Vagina (tissue), 2 donors: ENCODE measurements at places on chromosomes 6 and 20.

- DNase-seq: no peak
These were observed 154.6 kb upstream of the SOX4 start for GRCh38 chr6:21438986-21439352.

GRCh38 chr6:158168040-158168289 is at the start of gene SERAC1:
Gene SERAC1 (minus strand): TSS chr6:158168262. CDS start chr6:158158363, 9,899 bp downstream.
- no peak for DNase-seq

GRCh38 chr6:169701311-169701953 is 397 bp downstream of the WDR27 start:
- DNase-seq: no peak

DNA sequence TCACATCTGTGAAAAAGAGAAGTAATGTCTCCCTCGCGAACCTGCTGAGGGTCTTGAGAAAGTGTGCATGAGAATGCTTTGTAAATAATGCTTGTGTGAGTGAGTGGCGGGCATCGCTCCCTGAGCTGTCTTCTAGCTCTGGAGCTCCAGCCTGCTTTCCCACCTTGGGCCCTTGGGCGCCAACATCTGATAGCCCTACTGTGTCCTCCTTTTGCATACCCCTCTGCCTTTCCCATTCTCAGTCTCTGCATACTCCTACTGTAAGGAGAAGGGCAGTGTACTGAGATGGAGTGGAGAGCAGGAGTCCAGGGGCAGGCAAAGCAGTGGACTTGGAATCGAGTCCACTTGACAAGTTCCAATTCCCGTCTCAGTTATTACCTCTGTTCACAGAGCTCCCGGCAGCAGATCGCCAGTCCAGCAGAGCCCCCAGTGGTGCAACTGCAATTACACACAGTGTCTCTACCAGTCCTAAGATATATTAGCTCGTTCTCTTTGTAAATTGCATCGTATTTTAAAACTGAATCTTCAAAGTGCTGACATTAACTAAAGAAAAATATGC is 847 bp upstream of the NCR2 start:
- DNase-seq: no peak

DNA sequence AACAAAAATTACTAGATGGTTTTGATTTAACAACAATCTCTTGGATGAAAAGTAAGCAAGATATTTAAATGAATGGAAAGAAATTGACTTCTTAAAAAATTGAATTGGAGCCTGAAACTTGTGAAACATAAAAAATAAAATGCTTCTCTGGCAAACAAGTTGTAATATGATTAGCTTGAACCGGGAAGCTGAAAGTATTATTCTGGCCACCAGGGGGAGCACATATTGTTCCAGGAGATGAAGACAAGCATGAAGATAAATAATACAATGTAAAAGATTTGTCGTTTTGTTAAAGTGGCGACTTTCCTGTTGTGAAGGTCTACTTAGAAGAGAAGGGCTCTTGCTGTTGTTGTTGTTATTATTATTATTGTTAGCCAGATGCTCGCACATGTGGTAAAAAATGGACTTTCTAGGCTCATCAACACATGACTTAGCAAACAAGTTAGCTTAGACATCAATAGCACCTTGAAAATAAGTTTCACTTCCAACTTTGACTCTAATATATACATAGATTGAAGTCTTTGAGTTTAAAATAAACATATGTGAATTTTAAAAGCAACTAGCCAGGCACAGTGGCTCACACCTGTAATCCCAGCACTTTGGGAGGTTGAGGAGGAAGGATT is 14.2 kb downstream of the PAX1 start:
- no peak for DNase-seq

GRCh38 chr6:138487102-138487604 is 12.1 kb downstream of the NHSL1 start:
- no peak for DNase-seq

DNA sequence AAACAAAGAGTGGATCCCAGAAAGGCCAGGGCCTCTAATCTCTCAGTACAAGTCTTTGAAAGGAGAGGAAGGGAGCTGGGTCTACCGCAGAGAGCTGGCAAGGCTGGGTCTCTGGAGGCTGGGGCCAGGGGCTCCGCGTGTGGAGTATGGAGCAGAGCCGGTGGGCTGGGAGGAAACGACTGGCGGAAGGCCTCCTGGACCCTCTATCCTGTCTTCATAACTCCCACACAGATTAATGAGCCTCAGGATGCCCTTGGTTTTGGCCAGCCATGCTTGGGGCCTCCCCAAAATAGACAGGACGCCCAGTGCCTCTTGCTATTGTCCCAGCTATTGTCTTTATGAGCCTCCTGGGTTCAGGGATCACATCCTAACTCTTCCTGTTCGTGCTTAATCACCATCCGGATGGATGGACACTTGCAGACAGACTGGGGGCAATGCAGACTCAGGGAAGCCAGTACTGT is 306.4 kb downstream of the DHX35 start:
- DNase-seq: no peak

- DNase-seq: no peak
These were observed 473.4 kb downstream of the BTBD3 start for GRCh38 chr20:12391099-12391498.

GRCh38 chr6:2194643-2195042 is 50.8 kb downstream of the GMDS start:
- no peak for DNase-seq

- no peak for DNase-seq
These were observed 326.5 kb upstream of the RUNX2 start for GRCh38 chr6:45001663-45002062.

- no peak for DNase-seq
These were observed 816.5 kb downstream of the BCKDHB start for GRCh38 chr6:80922916-80923455.

- peak; percentile 95 for DNase-seq
These were observed at the start of gene CST7 for GRCh38 chr20:24948939-24949679. Gene CST7 (plus strand): TSS chr20:24949269. CDS start chr20:24949506, 237 bp downstream.

DNA sequence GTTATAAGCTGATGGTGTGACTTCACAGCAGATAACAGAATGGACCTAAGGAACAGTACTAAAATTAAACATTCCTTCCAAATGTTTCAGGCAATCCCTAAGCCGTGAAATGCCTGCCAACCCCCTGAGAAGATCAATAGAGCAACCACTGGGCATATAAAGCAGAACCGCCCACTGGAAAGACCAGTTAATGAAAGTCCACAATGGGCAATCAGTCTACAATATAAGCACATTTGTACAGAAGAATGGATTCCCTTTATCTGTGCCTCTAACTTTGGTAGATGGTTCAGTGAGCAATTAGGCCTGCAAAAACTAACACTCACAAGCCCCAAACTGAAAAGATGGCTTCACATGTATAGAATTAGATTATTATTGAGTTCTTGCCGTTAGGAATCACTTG is 286.6 kb downstream of the UBE3D start:
- DNase-seq: no peak

DNA sequence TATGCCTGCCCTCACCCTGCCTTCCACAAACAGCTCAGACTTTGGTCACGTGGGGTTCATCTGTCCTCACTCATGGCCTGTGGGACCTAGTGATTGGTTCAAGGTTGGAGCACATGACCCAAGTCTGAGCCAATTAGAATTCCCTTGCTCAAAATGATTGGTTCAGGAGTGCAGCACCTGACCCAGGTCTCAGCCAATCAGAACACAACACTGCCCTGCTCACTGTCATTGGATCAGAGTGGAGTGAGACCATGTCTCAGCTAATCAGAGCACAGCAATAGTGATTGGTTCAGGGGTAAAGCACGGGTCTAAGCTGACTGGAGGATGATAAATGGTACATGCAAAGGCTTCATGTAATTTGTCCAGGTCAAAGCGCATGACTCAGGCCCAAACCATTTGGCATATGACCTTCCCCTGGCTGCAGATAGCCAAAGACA is 102.2 kb downstream of the PREX1 start:
- DNase-seq: no peak

DNA sequence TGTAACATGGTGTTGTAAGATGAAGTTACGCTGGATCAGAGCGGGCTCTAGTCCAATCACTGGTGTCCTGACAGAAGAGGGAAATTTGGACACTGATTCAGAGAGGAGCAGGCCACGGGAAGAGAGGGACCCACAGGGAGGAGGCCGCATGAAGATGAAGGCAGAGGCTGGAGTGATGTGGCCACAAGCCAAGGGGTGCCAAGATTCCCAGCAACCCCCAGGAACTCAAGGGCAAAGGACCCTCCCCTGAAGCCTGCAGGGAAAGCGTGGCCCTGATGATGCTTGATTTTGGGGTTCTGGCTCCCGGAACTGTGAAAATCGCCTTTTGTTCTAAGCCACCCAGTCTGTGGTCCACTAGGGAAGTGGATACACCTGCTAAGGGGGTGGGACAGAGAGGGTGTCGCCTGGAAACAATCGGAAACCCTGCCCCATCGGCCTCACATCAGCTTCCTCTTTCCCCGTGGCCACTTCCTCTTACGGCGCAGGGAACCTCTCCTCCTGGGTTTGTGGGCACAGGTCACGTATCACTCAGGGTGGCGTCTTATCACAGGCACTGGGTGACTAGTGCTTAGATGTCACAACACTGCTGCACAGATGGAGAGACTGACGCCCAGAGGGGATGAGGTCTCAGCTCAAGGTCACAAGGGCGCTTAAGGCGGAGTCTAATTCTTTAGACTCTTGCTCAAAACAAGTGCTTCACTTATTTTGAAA is 58.0 kb downstream of the SULF2 start:
- DNase-seq: no peak

GRCh38 chr6:150142097-150142669 is 661 bp upstream of the PPP1R14C start:
- no peak for DNase-seq

DNA sequence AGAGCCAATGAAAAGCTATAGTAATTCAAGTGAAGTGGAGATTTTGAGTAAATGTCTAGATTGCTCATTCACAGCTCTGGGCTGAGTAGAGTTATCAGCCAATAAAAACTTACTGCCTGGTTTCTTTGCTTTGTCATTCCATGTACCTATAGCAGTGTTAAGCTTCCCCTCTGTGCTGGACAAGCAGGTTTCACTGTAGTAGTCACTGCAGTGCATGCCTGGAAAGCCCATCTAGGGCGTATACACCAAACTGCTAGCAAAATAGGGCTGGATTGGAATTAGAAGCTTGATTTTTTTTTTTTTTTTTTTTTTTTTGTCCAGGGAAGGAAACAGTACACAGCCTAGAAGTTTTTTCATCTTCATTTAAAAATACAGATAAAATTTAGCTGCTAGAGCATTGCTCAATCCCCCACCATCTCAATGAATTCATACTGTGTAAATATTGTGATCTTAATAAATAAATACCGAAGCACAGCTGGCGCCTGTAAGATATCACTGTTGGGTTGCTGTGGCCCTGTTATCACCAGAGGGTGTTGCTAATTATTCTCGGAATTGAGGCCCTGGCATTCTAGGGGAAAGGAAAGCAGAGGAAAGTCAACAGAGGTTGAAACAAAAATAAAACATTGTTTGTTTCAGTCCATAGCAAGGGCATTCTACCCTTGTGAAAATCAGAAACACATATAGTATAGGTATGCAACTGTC is 968.5 kb upstream of the GJE1 start:
- no peak for DNase-seq

DNA sequence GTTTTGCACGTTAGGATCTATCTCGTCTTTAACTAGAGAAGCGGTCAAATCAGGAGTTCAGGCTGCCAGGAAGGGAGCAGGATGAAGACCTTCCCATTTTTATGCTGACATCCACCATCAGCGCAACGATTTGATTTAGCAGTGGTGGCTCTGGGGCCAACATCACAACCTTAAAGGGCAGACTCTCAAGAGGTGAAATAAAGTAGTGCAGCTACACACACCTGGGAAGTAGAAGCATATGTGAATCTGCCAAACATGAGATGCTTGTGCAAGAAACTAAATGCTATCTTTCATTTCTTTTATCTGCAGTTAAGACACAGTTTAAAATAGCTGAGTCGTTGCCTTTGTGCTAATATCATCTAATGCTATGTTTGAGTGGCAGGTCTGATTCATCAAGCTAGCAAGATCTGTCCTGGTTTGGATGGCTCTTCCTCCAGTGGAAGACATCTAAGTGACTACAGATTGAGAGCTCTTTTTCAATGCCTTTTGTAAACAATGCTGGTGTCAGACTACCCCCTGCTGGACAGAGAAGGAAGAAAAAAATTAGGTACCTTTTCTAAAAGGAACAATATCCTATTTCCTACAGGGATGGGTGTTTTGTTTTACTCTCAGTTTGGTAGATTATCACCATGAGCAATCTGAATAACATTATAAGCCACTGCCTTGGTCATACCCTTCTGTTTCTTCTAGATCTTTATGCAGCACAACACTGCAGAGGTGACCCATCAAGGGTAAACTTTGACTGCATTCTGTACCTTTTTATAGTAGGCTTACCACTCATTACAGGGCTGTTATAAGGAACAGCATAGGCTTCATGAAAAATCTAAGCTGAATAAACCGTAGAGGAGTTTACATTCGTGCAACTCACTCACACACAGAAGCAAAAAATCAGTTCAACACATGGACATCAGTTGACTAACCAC is 171.6 kb upstream of the FBXL4 start:
- DNase-seq: no peak

GRCh38 chr6:158068893-158069799 is 87.5 kb downstream of the SYNJ2 start:
- no peak for DNase-seq

- DNase-seq: no peak
These were observed 5.3 kb downstream of the KCNB1 start for GRCh38 chr20:49477200-49477599.

DNA sequence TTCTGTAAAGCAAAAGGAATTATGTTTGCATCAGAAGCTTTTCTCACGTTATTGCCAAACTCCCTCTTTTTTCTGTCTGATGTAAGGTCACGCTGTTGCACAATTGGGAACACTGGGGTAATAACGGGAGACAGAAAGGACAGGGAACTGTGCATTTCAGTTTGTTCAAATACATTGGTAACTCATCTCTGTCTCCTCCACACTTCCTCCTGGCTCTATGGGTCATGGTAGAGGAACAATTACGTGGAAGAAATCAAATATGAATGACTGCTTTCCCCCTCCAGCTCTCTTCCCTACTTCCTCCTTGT is 132.2 kb upstream of the TNFAIP3 start:
- no peak for DNase-seq

GRCh38 chr20:1815502-1816085 is 79.6 kb upstream of the SIRPA start:
- DNase-seq: peak; percentile 52

DNA sequence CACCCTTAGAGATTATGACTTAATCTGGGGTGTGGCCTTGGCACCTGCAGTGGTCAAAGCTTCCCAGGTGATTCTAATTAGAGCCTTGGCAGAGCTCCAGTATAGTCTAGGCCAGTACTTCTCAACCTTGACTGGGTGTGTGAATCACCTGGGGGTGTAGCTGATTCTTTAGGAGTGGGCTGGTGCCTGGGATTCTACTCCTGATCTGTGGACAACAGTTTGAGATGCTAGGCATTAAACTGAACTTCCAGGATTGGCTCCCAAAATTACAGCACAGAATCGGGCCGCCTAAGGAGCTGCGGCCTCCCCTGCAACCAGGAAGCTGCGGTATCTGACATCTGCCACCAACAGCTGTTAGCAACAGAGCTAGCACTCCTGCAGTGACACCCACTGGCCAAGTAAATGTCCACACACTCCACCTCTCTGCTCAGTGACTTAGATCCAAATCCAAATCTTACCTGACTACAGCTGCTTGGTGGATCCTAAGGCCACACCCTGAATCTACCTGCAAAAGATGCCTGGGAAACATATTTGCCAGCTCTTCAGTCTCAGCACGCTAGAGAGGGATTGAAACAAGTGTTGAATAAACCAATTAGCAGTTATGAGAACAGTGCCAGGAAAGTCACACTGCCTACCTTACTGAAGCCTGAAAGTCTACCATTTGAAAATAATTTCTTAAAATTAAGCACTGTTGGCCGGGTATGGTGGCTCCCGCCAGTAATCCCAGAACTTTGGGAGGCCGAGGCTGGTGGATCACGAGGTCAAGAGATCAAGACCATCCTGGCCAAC is 126.7 kb downstream of the UNC5CL start:
- no peak for DNase-seq
